Stimulated activated CD8-positive, alpha-beta memory T cell treated with anti-CD3 and anti-CD28 coated beads, Interleukin-4, amount 100 ng/mL, for 1 hour (primary cell): ENCODE measurements at places on chromosomes 12 and 14.

DNA sequence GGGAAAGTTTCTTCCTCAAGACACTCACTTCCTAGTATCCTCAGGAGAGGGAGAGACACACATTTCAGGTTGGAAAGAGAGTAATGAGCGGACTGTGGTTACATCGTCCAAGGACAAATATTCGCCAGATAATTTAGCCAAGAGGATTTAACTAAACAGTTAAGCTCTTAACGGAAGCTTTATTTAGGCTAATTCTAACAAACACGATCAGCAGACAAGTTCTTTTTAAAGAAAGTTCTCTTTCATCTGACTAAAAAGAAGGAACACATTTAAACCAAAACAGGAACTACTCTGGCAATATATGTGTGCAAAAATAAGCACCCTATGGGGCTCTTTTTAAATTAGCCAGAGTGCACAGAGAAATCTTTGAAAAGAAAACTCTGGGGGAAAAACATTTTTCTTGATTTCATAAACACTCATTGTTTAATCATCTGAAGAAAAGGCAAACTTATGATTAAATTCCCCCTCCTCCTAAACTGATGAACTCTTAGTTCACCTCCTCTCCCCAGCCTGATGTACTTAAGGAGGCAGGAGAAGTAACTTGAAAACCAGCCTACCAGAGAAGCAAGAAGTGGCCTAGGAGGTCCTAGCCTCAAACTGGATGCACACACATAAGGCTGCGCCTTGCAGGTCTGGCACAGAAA lies 13.3 kb upstream of the BTG1 start:
- DNase-seq, result no peak

DNA sequence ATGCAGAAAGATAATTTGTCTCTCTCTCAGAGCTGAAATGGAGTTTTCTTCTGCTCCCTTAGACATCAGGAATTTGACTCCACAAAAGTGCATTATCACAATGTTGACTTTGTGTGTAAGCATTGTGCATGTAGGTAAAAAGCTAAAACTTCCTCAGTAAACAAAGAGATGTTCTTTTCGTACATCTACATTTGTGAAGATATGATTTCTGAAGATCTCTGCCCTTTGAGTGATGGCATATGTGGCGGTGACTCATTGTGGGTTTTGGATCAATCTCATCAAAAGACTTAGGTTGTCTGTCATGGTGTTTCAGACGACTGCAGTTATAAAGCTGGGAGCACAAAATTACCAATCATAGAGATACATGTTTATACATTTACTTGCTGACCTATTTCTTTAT lies 411.4 kb upstream of the LMO3 start:
- no peak for DNase-seq

GRCh38 chr12:89140602-89141238 lies 211.6 kb downstream of the DUSP6 start:
- DNase-seq, result no peak

- DNase-seq, result no peak
Observed at GRCh38 chr12:118299791-118300460, 72.8 kb downstream of the TAOK3 start.

DNA sequence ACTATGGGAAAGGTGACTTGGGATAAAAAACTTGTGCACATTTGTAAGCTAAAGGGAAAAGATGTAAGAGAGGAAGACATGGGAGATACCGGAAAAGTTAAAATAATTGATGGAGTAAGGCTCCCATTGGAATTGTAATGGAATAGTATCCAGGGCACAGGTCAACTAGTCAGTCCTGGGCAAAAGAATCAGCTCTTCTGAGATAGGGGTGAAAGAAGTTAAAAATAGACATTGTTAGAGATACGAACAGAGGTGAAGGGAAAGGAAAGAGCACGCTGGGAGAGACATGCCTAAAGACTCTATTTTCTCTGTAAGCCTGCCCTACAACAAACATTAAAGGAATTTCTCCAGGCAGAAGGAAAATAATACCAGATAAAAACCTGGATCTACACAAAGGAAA lies 101.6 kb downstream of the SLC41A2 start:
- no peak for DNase-seq

DNA sequence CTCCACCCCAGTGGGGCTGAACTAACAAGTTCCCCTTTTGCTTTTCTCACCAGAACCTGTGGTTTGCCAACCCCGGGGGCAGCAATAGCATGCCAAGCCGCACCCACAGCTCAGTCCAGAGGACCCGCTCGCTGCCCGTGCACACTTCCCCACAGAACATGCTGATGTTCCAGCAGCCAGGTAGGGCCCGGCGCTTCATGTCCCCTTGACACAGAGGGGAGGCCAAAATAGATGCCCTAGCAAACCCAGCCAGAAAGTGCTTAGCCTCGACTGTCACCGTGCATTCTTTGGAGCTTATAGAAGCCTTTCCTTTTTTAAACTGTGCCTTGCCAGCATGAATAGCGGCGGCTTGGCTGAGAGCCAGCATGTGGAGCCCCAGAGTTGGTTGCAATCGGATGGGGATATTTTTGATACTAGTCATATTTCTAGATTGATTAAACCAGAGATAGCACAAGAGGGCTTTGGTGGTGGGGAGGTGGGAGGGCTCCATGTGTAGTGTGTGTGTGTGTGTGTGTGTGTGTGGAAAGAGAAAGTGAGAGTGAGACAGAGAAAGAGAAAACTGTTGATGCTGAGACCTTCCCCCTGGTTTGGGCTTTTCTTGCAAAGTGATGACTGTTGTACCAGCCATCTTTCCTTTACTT lies 126.1 kb downstream of the GCH1 start:
- no peak for DNase-seq

- DNase-seq, result no peak
Observed at GRCh38 chr12:81596558-81596957, 162.6 kb downstream of the PPFIA2 start.

- no peak for DNase-seq
Observed at GRCh38 chr14:35051796-35052195, 5.7 kb downstream of the FAM177A1 start.

DNA sequence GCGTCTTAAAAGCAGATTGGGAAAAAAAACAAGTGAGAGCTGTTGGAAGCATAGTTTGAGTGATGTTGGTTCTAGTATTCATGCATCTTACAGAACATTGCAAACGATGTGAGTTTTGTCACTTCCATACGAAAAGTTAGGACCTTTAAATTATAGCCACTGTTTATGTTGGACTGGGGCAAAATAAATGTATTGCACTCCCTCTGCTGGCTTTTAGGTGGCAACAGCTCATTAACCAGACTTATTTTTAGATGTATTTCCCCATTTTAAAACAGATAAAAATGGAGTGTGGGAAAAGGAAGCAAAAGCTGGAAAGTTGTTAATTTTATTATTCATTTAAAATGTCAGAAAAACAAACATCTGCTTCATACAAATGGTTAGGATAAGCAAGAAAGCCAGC lies 111.9 kb downstream of the LGR5 start:
- no peak for DNase-seq
